Gastrocnemius medialis (tissue), 4 donors: ENCODE measurements at places on chromosomes 16 and 17.

- H3K36me3 ChIP-seq: no peaks in the 10 kb centered on the region
- no peaks in the 10 kb centered on the region for H3K27me3 ChIP-seq
- peaks cover 28% of the 10 kb centered on the region for H3K4me1 ChIP-seq
- no peak overlapping the region for H3K27ac ChIP-seq
- H3K4me3 ChIP-seq: no peak overlapping the region
Measured at GRCh38 chr16:31435341-31436220, 7.0 kb downstream of the ZNF843 start.

GRCh38 chr17:69878661-69879060, 196.4 kb upstream of the KCNJ16 start:
- no peaks in the 10 kb centered on the region for H3K27me3 ChIP-seq
- H3K27ac ChIP-seq: no peak overlapping the region
- H3K4me3 ChIP-seq: no peak overlapping the region
- no peak for DNase-seq
- no peaks in the 10 kb centered on the region for H3K36me3 ChIP-seq

DNA sequence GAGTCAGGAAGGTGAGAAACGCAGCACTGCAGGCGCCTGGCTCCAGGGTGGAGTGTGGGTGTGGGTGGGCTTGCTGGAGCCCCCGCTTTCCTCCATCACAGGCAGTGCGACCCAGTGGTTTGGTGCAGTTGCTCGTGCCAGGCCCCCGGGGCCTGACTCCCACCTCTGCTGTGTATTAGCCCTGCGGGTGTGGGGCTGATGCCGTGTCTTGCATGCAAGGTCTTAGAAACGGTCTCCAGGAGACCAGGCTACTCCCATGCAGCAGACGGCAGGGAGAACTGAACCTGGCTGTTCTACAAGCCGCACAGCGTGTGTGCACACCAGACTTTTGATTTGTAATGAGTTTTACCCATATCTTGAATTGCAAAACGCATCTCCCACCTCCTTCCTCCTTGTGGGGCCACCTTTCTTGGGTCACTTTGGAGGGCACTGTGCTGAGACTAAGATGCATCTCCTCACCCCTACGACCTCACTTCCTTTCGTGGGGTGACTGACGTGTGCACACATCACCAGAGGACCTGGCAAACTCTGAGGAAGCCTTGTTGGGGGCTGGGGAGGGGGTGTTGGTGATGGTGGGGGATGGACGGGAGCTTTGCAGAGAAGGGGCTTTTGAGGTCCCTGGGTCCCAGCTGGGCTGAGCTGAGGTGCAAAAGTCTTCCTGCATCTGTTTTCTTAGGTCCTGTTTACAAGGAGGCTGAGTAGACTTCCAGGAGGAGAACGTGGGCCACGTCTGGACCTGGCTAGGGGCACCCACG, 101.8 kb upstream of the TNRC6C start:
- H3K27me3 ChIP-seq: peaks cover 3% of the 10 kb centered on the region
- H3K4me3 ChIP-seq: no peak overlapping the region
- no peak overlapping the region for H3K27ac ChIP-seq
- no peaks in the 10 kb centered on the region for H3K36me3 ChIP-seq
- H3K4me1 ChIP-seq: no peaks in the 10 kb centered on the region

DNA sequence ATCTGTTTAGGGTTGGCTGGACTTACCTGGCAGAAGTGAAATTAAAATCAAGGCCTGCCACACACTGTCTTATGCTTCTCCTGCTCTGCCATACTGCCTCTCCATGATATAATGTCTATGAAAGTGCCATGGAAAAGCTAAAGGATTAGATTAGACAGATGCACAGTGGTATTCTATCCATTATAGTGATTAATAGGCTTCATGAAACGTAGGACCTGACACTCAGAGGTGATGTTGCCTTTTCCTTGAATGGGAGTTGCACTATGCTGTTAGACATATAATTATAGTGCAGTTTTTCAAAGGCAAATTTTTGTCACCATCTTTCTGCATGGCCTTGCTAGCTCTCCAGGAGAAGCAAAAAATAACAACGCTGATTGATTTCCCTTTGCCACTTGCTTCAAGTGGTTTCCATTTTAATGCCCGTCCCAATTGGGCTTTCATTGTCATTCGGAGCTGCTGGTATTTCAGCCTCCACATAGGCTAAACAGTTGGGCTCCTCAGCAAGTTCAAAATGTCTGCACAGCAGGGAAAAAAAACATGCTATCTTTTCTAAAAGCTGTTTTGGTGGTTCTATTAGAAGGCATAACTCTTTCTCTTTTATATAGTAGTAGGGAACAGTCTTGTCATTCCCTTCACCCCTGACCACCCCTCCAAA, 502.8 kb upstream of the GOT2 start:
- no peak for DNase-seq
- H3K4me1 ChIP-seq: no peaks in the 10 kb centered on the region
- no peak overlapping the region for H3K27ac ChIP-seq
- H3K27me3 ChIP-seq: no peaks in the 10 kb centered on the region

DNA sequence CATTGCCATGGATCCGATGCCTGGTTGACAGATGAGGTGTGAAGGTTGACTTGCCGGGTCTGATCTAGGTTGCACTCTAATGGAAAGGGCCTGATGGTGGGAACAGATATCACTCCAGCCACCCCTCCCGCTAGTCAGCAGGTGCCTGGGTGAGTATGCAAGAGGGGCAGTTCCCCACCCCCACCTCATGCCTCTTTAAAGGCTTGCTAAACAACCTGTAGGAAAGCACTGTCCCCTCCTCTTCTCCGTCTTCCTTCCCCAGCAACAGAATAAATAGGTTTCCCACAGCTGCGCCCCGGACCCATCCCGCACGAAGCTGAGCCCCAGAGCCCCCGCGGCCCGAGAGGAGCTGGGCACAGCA, 746 bp upstream of the TMEM132E start:
- peaks cover 19% of the 10 kb centered on the region for H3K4me1 ChIP-seq
- no peak overlapping the region for H3K27ac ChIP-seq
- no peaks in the 10 kb centered on the region for H3K36me3 ChIP-seq
- no peak for DNase-seq
- H3K27me3 ChIP-seq: peaks cover 62% of the 10 kb centered on the region

DNA sequence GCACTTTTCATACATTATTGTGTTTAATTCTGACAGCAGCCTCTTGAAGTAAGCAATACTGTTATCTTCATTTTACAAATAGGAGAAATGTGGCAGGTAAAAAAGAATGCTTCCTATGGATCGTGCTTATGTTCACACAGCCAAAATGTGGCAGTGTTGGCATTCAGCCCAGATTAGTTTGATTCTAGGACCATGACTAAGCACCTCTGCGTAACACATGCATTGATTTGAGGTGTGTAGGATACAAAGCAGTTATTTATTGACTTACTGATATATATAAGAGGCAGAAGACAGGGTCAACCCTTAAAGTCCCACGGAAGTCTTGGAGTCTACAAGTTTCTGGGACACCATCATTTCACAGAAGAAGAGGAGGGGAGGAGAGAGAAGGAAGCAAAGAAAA, 1144.4 kb upstream of the GOT2 start:
- H3K4me1 ChIP-seq: no peaks in the 10 kb centered on the region
- H3K36me3 ChIP-seq: no peaks in the 10 kb centered on the region
- no peak for DNase-seq
- no peaks in the 10 kb centered on the region for H3K27me3 ChIP-seq
- no peak overlapping the region for H3K27ac ChIP-seq
- no peak overlapping the region for H3K4me3 ChIP-seq

GRCh38 chr16:25084797-25085196, 26.7 kb upstream of the LCMT1 start:
- no peaks in the 10 kb centered on the region for H3K27me3 ChIP-seq
- no peaks in the 10 kb centered on the region for H3K36me3 ChIP-seq
- H3K4me3 ChIP-seq: no peak overlapping the region
- no peak for DNase-seq

GRCh38 chr16:19446886-19447285, 29.2 kb downstream of the TMC5 start:
- no peaks in the 10 kb centered on the region for H3K4me1 ChIP-seq
- H3K27me3 ChIP-seq: no peaks in the 10 kb centered on the region
- H3K27ac ChIP-seq: no peak overlapping the region
